Activated CD4-positive, alpha-beta T cell treated with anti-CD3 and anti-CD28 coated beads, Interleukin-2, amount 50 U/mL, for 48 hours (primary cell): ENCODE measurements at places on chromosomes 2 and 18.
A peak's percentile ranks its signal among the peaks of the same experiment; 100 is the strongest.

GRCh38 chr2:19214682-19215391 lies 143.6 kb downstream of the OSR1 start:
- DNase-seq = no peak

- DNase-seq = no peak
Measured at GRCh38 chr2:233438573-233439147, 84.4 kb downstream of the DGKD start.

DNA sequence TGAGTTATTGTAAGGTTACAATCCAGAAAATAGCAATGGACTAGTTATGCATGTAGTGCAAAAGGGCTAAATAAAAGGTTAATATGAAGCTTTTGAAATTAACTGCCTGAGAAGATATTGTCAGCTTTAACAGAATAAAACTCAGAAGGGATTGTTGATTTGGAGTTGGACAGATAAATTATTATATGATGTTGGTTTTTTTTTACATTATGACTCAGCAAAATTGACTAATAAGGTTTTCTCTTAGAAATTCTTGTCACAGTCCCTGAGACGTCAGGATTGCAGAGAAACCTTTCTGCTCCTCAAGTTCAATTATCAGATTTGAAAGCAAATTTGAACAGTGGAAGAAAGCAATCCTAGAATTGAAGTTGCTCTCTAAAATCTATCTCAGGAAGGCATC lies 946.9 kb downstream of the CBLN2 start:
- no peak for DNase-seq

- DNase-seq = no peak
Measured at GRCh38 chr2:165601065-165601830, 131.8 kb downstream of the CSRNP3 start.

DNA sequence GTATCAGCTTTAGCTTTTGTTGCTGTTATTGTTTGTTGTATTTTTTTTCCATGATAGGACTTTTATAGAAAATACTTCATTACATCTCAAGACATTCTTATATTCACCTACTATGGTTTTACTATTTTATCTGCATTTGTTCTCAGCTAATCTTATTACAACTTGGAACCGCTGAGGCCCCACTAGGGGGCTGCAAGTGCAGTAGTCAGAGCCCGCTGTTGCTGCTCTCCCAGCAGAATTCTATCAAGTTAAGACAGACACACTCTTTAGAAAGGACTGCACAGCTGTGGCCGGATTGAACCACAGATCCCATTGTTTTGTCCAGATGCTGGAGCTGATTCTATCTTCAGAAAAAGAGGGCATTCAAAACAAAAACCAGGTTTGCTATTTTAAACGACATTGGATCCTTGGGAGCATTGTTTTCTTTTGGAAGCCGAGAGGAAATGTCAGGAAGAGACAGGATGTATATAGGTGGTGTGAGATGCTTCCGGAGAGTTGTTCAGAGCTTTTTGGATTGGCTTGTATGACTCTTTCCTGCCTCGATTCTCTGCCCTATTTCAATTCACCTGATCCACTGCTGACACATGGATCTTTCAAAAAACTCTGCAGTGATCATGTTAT lies 105.7 kb upstream of the GAREM1 start:
- no peak for DNase-seq

DNA sequence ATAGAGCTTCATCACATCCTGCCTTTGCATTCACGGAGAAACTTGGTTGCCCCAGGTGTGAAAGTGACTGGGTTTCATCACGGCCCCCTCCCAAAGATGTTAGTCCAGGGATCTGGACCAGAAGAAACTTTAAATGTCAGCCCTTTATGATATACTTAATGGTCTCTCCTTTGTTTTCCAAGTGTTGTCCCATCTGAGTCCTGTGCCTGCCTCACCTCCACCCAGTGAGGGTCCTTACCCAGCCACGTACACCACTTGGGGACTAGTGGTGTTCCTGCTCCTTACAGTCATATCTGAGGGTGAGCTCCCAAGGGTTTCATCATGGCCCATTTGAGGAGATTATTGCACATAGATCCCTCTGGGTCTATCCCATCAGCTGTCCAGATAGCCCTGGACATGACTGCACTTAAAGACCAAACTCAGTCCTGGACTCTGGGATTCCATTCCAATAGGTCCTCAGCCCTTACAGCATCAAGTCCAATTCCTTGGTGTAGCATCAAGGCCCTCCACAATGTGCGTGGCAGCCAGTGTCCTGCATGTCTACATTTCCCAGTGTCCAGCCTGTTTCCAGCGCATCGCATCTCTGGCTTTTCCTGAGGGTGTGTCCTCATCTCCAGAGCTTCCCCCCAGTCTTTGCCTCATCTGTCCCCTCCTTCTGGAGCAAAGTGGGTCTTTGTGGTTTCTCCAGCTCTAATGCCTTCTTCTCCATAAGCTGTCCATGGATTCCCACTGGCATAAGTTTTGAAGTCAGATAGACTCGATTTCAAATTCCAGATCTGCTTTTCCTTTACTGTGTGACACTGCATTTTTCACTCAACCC lies 351.6 kb downstream of the MYCN start:
- no peak for DNase-seq

GRCh38 chr2:54341656-54342055 lies 85.6 kb upstream of the TSPYL6 start:
- no peak for DNase-seq

DNA sequence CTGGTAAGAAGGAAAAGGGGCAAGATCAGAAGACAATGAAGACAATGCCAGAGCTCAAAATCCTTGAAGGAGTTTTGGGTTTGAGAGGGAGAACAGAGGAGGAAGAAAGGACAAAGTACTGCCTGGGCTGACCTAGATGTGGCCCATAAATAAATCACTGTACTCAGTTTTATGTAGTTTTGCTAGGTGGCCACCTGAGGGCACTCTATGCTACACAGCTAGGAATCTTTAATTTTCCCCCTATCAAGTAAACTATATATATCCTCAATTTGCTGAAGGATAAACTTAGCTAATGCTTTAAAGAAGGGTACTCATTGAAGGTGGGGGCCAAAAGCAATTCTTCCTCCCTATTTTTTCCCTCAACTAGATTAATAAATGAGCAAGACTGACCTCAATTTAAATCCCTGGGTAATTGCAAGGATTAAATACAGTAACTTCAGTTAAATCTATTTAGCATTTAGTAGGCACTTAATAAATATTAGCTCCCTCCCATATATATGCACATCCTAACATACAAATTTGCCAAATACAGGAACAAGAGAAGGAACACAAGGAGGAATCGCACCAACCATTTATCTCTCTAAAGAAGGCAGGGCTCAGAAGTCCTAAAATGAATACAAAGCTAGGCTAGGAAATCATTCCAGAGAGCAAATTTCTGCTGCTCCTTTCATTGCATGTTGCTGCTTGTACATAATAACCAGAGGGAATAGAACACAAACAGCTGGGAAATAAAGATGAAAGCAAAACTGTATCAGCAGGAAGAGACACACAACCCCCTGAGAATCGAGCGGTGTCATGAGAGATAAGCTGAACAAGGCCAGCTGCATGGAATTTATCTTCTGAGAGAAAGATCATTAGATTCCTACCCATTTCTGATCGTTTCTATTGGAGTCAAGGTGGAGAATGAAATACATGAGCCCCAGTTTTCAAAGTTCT lies 540.1 kb downstream of the NRXN1 start:
- peak; percentile 1 for DNase-seq

GRCh38 chr2:199833525-199833924 lies 17.5 kb downstream of the FTCDNL1 start:
- no peak for DNase-seq

DNA sequence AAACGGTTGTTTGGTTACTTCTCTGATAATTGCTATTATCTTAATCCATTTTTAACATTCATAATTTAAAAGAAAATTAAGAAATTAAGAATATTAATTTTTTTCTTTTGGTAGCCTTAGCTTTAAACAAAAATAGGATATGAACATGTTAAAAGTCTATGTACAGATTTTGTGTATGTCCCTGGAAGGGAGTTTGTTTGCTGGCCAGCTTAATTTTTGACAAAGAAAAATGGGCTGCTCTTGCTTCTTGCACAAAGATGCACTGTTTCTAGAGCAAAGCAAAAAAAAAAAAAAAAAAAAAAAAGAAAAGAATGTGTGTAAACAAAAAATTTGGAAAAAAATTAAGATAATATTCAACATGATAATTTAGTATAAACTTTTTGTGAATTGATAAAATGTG lies 1.3 kb downstream of the RFTN2 start:
- DNase-seq = no peak

DNA sequence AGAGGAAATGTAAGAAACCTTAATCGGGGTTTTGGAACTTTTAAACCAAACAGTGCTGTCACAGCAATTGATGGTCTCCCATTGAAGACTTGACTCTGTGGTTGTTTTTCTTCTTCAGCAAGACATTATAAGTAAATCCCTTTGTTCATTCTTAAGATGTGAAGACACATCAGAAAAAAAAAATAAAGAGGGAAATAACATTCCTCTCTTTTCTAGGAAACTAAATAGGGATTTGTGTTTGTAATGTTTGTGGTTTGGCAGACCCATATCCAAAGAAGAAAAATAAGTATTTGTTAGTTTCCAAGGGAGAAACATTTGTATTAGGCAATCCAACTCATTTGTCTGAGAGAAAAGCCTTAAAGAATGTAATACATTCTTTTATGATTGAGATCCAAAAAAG lies 359.9 kb downstream of the DSC3 start:
- no peak for DNase-seq

DNA sequence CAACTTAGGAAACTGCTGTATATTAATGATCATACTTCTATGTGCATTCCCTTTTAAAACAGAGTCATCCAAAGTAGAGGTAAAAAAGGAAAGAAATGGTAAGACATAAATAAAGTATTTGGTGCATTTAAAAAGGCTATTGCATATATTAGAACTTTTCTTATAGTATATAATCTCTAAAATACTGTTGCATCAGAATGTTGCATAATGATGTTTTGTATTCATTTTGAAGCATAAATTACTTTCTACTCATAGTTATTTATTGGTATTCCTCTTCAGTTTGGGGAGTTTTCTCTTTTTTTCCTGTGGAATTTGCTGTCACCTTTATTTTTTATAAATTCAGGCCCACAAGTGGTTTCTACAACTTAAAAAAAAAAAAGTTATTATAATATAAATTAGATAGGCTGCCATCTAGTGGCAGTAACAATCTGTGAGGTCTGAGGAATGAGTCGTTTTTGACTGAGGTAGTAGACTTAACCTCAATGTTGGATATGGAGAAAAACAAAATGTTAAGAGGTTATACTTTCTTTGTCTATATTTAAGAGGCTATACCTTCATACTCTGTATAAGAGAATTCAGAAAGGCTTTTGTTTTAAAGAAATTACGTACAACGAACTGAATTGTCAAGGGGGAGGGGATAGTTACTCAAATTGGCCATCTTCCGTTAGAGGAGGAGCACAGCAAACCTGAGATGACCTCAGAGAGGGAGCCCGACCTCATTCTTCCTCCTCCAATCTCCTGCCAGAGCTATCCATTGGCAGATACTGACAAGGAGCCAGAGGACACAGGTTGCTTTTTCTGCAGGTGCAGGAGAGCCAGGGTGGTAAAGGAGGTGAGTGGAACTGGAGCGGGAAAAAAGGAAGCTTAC lies 23.8 kb downstream of the ANKAR start:
- peak; percentile 18 for DNase-seq

- no peak for DNase-seq
Measured at GRCh38 chr2:12320991-12321641, 395.6 kb upstream of the TRIB2 start.

- no peak for DNase-seq
Measured at GRCh38 chr2:232873292-232873908, 3.3 kb downstream of the SNORC start.

DNA sequence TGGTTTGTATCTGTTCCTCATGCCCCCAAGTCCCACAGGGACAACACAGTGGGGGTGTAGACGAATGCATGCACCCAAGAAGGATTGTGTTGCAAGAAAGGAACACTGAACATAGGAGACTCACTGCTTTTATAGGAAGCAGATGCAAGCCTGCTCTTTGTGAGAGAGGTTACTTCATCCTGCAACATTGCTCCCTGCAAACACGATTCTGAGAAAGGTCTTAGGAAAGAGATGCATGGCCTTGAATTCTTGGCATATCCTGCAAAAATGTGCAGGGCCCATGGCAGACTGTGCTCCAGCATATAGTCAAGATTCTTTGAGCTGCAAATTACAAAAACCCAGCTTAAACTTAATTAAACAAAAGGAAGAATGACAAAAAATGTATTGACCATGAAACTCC lies 312.2 kb upstream of the MGAT5 start:
- DNase-seq = no peak
